ENCODE measurements at places on chromosomes 12 and 14.
A peak's percentile ranks its signal among the peaks of the same experiment; 100 is the strongest.

GRCh38 chr14:65485516-65485915, 73.0 kb downstream of the FUT8 start:
- DNase-seq, result no peak

DNA sequence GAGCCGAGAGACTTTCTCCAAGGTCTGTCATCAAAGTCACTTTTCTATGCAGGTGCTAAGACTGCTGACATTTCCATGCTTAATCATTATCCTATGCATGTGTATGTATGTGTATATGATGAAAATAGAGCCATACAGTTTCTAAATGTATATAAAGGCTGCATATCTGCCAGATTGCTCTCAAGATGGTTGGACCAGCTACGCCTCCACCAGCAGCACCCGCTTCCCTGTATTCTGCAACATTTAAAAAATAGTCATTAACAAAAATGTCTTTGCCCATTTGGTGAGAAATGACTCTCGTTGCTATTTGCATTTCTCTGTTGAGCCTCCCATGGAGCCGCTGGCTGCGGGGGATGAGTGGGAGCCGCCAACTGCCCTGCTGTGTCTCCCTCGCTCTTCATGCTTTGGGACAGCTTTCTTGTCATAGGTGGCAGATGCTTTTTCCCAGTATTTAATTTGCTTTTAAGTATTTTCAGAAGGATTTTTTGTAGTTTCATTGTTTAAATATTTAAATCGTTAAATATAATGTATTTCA, 54.7 kb downstream of the DYNC1H1 start:
- no peak for DNase-seq

DNA sequence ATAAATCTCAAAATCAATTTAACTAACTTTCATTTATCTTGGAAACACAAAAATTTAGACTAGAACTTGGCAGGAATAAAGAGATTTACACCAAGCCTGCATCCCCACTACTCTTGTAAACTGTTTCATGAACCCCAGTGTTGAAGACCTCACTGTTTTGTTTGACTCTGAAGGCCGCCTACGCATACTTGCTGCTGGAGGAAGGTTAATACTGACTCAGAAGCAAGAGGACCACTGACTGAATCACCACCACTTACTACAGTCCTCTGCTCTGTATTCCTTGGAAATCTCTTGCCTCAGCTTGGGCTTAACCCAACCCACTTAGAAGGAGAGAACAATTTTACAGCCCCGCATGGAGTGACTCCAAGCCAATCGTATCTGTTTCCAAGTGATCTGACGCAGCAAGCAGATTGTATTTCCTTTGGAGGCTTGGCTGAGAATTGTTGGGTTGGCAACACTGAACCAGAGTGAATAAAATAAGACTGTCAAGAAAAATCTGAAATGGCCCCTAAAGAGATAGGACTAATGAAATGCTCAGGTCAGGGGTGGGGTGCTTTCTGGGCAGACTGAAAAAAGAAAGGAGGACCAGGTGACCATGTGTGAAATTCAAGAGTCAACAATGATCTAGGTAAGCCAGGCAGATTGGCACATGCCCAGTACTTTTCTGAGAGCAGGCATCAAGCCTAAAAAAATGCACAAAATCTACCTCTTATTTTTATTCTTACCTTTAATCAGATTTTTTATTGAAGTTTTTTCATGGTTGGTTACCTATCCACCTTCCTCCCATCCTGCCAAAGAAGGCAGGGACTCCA, 248.6 kb downstream of the ZFP36L1 start:
- DNase-seq, result no peak

DNA sequence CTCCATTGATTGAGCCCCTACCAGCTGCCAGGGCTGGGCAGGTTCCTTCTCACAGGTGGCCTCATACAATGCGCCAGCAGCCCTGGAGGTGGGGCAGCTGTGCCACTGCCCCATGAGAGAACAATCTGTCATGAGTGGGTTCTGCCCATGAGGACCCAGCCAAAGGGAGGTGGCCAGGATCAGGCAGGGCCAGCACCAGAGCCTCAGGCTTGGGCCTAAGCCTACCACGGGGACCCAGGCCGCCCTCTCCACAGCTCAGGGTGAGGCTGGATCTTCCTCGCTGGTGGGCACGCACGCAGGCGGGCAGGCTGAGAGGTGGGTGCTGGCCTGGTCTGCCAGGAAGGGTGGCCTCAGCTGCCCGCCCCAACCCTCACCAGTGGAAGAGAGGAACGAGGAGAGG, 110.7 kb downstream of the KIF26A start:
- no peak for DNase-seq

- no peak for DNase-seq
These were observed 161.2 kb downstream of the TMX1 start for GRCh38 chr14:51401272-51401671.

GRCh38 chr14:67533754-67534085, 630 bp downstream of the PLEKHH1 start:
- DNase-seq, result no peak

GRCh38 chr12:123960029-123960735, 12.4 kb downstream of the CCDC92 start:
- DNase-seq, result no peak

DNA sequence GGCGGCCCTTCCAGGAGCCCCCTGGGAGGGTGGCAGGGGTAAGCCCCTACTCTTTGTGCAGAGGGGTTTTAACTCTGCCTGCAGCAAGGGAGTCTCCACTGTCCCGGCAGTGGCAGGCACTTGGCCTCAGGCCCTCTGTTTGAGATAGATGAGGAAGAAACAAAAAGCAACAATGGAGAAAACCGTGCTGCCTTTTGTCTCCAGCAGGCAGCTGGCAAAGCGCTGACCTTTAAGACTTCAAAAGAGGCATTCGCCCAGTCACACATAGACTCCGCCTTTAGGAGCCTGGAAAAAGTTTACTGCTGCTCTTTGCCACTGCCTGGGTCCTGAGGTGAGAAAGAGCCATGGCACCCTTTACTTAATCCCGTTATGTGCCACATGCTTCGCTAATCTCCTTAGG, 158.2 kb upstream of the NTF3 start:
- no peak for DNase-seq

DNA sequence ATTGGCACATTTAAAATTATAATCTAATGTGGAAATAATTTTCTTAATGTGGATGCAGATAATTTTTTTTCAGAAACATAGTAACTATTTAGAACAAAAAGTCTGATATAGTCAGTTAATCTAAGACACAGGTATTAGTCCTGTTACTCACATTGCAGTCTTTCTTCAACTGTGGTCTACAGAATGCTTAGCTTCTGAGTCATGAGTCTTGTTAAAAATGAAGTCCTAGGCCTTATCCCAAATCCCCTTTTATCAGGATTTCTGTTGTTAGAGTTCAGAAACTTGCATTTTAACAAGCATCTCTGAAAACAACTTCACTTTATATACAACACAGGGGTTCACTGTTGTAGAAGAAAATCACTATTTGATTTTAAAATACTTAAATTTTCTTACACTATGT, 112.2 kb downstream of the SLC16A7 start:
- DNase-seq, result no peak

GRCh38 chr14:20630340-20631022, 11.0 kb downstream of the OR6S1 start:
- DNase-seq, result no peak

DNA sequence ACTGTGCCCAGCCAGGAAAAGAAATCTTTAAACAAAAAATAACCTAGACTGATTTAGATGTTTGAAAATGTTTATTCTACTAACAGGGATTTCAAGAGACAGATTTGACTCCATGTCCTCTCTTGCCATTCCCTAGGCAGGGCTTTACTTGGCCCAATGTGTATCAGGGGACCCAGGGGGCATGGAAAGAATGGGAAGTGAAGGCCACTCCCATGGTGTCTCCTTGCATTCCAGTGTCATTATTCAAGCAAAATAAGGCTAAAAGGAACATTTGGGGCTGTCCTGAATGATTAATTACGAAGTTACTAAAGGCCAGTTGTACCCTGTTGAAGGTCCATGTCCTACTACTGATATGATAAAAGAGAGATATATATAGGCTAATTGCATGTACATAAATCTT, 151.9 kb upstream of the ATF7IP start:
- DNase-seq, result no peak

DNA sequence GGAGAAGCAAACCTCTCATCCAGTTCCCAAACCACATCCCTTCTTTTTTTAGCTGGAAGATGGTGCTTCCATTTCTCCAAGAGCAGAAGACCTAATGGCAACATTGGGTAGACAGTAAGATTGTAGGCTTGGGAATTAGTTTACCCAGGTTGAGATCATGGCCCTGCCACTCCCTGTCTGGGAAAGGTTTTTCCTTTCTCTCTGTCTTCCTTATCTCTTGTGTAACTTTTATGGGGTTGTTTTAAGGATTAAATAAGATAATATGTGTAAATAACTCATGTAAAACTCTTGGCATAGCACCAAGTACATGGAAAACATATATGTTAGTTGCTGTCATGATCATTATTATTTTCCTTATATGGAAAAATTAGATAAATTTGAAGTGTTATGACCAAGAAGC, 23.2 kb upstream of the PSMA6 start:
- no peak for DNase-seq

- DNase-seq, result no peak
These were observed 680.2 kb downstream of the VRK1 start for GRCh38 chr14:97477353-97477752.

DNA sequence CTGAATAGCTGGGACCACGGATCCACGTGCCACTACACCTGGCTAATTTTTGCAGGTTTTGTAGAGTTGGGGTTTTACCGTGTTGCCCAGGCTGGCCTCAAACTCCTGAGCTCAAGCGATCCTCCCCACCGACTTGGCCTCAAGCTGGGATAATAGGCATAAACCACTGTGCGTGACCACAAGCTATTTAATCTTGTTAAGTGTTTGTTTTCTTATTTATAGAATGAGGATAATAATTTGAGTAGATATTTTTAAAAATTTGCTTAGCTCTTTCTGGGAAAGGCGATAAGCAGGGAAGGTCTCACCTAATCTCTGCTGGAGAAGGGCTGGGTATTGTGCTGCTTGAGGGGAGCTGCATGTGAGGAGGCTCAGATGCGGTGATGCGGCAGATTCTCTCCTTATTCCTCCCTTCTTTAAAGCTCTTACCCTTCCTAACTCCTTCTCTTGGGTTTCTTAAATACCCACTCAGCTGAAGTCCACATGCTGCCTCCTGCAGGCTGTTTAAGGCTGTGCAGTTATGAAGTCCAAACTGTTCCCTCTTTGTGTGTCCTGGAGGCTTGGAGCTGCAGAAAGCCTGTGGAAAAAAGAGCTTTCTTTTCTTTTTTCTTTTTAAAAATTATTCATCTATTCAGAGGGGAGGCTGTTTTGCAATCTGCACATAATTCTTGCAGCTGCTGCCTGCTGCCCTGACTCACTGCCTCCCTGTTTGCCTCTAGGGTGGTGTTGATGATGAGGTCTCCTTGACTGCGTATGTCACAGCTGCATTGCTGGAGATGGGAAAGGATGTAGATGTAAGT, 37.9 kb downstream of the A2ML1 start:
- no peak for DNase-seq

DNA sequence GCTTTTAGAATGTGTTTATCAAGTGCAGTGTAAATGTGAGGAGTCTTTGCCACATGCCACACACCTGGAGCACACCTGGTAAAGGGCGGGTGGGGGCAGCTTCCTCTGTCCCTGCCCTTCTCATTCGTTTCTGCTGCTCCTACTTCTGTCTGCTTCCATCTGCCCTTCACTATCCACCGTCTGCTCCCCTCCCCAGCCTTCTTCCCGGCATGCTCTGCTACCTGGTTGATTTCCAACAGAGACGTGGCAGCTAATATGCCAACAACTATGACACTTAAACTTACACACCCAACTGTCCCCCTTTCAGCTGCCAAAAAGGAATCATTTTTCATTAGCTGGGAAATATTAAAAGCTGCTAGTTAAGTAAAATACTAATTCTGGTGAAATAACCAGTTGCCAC, 9.1 kb upstream of the CARMIL3 start:
- peak; percentile 39 for DNase-seq

DNA sequence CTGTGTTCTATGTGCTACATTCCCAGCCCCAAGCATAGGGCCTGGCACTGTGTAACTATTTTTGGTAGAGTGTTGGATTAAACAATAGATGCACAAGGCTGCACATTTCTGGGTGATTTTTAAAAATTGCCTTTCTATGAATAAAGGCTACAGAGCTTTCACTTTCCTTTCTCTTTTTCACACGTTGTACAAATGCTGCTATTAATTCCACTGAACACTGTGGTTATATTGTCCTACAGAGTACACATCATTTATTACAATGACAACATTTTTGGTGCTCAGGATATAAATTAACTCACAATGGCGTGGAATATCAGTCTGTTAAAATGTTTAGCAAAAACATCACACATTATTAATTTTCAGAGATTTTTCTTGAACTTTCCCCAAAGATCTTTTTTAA, 3.6 kb upstream of the EML1 start:
- DNase-seq, result no peak

- DNase-seq, result peak; percentile 46
These were observed 25.2 kb downstream of the KRT8 start for GRCh38 chr12:52879394-52880351.

- no peak for DNase-seq
These were observed 43.1 kb upstream of the KRR1 start for GRCh38 chr12:75554556-75554880.

GRCh38 chr12:24960222-24960855, 11.4 kb upstream of the BCAT1 start:
- no peak for DNase-seq

GRCh38 chr14:104792945-104793702, 2.4 kb downstream of the AKT1 start:
- DNase-seq, result no peak

GRCh38 chr12:116820064-116820656, 61.1 kb downstream of the HRK start:
- DNase-seq, result no peak

DNA sequence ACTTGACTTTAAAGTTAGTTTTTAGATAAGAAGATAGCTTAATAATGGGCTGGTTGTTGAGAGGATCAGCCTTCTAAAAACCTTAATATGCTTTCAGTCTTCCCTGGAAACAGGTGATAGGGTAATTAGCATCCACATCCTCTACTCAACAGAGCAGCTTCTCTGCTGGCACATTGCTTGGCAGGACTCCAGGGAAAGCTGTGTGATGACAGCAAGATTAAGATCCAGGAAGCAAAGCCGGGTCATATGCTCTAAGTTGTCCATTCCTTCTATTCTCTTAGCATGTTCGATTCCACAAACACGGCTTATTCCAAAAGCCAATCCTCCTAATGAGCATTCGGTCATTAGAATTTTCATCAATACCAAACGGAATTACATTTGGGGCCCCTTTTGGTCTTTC, 87.0 kb downstream of the HMGA2 start:
- DNase-seq, result peak; percentile 69

Data from NCI-H524 treated with DMSO at 0.1 percent for 48 hours (cell line).